Activated CD4-positive, alpha-beta T cell treated with anti-CD3 and anti-CD28 coated beads for 36 hours (primary cell): ENCODE measurements at places on chromosomes 6 and 20.

- H3K4me1 ChIP-seq: no peaks in the 10 kb centered on the region
- DNase-seq: no peak
Observed at GRCh38 chr6:29216528-29216927, 45.8 kb downstream of the OR2J2 start.

GRCh38 chr6:31038559-31038958, 28.3 kb downstream of the MUC22 start:
- no peak for DNase-seq
- no peak overlapping the region for H3K27ac ChIP-seq
- peaks cover 16% of the 10 kb centered on the region for H3K27me3 ChIP-seq
- H3K4me1 ChIP-seq: peaks cover 2% of the 10 kb centered on the region
- no peak overlapping the region for H3K4me3 ChIP-seq
- no peaks in the 10 kb centered on the region for H3K36me3 ChIP-seq

- no peaks in the 10 kb centered on the region for H3K4me1 ChIP-seq
- no peak overlapping the region for H3K4me3 ChIP-seq
- no peaks in the 10 kb centered on the region for H3K36me3 ChIP-seq
- no peak overlapping the region for H3K27ac ChIP-seq
- DNase-seq: no peak
Observed at GRCh38 chr6:66496659-66497058, 789.6 kb upstream of the EYS start.

DNA sequence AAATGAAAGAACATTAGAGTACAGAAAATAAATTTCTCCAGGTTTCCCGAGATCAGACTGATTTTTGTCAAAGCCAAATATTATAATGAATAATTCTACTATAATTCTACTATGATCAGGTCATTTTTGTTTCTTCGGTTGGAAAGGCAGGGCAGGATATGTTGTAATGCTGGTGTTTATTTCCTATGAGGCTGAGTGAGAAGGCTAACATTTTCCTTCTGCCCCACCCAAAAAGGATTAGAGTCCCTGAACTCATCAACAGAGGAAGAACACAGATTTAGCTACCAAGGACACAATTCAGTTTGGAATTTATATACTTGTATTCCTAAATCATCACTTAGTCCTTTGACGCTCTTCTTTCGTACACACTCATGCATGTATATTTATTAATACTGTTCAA, 318.9 kb downstream of the SYNE1 start:
- H3K27me3 ChIP-seq: no peaks in the 10 kb centered on the region
- no peak overlapping the region for H3K4me3 ChIP-seq
- no peaks in the 10 kb centered on the region for H3K4me1 ChIP-seq
- H3K36me3 ChIP-seq: no peaks in the 10 kb centered on the region
- no peak overlapping the region for H3K27ac ChIP-seq
